ENCODE measurements at places on chromosomes 5 and 9.

DNA sequence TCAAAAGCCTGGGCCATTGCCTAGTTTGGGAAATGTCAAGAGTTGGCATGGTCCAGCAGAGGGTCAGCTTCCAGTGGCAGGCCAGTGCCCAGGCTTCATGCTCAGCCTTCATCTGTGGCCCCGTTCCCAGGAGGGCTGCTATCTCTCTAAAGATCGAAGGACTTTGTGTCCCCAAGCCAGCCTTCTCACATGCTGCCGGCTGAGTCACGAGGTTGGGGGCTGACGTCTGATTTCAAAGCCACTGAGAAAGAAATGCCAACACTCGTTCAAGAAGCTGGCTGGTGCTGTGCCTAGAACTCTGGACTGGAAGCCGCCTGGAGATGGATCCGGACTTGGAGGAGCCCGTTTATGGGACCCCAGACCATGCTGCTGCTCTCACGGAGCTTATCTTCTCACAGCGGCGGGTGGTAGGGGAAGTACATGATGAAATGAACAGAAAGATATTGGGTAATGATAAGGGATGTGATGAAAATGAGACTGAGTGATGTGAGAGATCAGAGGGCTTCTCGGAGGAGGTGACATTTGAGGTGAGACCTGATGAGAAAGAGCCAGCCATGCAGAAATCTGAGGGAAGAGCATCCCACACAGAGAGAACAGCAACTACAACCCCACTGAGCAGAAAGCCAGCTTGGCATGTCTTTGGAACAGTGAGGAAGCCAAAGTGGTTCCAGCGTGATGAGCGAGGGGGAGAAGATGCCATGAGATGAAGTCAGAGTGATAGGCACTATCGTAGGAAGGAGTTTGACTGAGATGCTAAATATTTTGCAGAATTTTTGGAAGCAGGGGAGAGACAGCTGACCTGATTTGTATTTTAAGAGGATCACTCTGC, 54.9 kb upstream of the BOD1 start:
- DNase-seq: no peak

- no peak for DNase-seq
These were observed 15.7 kb downstream of the CDK20 start for GRCh38 chr9:87958591-87958990.

DNA sequence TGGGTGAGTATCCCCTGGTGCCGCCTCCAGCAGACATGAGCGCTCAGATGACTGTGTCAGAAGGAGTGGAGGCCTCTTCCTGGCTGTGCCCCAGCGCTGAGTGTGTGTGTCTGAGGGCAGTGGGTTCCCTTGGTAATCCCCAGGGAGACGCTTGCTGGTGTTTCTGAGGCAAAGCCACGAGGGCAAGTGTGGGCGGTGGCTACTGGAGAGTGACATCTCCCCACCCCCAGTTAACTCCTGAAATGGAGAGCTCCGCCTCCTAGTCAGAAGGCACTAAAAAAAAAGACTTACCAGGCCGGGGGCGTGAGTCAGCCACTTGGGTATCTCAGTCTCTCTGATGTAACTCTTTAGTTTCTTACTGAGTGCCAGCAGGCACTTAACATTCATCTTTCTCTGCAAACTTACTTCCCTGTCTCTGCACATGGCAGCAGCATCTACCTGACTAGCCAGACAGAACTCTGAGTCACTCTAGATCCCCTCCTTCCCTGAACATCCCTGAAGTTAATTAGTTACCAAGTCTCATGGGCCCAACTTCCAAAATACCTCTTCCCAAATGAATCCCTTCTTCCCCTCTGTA, 19.3 kb downstream of the ORM2 start:
- peak; percentile 67 for DNase-seq

GRCh38 chr9:107363516-107364152, 80.6 kb downstream of the RAD23B start:
- no peak for DNase-seq

DNA sequence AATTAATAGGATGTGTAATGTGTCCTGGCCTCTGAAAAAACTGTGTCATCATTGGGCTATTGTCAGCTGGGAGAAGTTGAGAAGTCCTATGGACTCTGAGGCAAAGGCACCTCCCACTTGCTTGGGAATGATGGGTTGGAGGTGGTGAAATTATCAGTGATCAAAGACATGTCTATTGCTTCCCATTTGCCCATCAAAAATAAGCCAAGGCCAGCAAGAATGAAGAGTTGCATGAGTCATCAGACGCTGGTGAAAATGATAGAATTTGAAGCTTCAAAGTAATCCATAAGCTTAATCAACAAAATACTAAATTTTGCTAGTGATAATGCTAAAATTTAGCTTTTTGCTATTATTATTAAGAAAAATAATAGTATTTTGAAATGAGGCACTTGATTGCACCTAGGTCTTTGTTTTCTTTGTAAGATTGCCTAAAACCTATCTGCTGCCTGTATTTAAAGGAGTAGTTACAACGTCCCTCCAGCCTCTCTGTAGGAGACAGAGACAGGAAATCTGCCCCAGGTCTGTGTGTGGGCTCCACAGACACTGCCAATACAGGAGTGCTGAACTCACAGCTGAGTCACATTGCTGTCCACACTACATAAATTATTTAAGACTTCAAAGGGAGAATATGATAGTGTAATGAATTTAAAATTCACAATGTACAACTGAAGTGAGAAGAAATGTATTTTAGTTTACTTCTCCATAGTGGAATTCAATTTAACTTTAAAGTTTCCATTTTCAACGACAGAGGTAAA, 48.4 kb upstream of the APC start:
- DNase-seq: no peak
